ENCODE measurements at places on chromosomes 1 and 21.

DNA sequence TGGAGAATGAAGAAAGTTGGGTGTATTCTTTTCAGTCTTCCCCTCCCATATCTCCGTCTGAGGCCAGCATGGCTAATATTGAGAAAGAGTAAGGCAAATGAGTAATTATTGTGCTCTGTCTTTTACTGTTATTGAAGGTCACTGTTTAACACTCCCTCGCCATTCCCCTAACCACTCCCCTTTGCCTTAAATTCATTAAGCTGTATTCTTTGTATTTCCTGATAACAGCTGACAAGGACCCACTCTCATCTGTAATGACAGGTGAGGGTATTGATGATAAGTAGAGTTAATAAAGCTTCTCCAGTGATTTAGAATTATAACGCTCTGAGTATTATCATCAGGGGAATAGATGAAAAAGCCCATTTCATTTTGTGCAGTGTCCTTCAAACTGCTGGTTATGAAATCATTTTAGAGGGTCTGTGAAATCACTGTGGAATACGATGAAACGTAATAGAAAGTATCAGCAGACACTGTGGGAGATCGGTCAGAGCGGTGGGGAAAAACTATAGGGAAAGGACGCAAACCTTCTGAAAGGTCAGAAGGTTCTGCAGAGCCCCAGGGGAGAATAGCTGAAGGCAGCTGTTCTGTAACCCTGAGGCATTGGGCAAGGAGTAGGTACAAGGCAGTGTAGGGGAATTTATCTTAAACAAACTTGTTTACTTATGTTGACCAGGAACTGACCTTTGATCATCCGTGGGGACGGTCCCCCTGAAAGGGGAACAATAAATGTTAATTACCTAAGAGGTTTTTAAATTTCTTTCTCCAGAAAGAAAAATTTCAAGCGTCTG is 46.3 kb upstream of the CACYBP start:
- no peak for DNase-seq

DNA sequence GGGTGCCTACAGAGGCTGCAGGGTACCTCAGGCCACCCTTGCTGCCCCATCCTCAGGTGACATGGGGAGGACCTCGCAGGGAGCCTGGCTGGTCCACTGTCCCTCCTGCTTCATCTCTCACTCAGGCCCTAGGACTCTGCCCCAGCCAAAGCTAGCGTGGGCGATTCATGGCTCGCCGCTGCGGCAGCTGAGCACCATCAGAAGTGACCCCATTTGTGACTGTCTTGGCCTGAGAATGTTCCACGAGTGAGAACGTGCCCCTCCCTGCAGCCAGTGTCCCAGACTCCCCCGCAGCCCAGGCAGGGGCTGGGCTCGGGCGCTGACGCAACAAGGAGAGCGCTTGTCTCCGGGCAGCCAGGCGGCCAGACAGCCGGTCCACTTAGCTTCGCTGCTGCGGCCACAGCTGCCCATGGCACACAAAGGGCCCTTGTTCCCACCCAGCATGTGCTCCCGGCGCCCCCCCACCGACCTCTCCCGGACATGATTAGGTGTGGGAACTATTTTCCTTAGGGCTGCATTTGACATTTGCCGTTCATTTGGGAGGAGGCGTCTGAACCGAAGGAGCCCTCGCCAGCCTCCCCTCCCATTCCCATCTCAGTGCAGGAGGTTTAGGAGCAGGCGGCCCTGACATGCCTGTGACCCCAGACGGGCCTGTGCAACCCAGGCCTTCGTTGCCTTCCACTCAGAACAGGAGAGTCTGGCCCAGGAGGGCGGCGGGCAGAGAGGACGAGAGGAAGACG is 19.3 kb upstream of the POFUT2 start:
- DNase-seq, result no peak

DNA sequence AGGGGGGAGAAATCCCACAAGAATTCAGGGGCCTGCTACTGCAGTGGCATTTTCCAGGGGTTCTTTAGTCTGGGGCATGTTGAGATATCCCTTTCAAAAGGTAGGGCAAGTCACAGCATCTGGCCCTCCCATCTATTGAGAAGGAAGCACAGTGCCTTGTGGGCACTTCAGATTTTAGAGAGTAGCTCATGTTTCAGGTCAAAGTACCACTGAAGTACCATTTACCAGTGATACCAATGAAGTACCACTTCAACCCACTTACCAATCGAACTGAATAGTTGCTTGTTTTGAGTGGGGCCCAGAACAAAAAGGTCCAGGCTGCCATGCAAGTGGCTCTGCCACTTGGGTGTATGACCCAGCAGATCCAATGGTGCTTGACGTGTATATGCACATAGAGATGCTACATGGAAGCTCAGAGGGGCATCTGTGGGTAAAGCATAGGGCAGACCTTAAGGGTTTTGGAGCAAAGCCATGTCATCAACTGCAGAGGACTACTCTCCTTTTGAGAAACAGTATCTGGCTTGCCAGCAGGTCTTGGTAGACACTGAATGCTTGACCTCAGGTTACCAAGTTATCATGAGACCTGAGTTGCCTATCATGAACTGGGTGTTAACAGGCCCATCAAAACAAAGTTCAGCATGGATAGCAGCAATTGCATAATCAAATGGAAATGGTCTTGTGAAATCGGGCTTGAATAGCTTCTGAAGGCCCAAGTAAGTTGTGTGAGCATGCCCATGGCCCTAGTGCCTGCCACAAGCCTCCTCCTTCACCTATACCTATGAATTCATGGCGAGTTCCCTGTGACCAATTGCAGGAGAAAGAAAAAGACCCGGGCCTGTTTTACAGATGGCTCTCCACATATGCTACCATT is 23.5 kb downstream of the PLA2G2D start:
- DNase-seq, result no peak

DNA sequence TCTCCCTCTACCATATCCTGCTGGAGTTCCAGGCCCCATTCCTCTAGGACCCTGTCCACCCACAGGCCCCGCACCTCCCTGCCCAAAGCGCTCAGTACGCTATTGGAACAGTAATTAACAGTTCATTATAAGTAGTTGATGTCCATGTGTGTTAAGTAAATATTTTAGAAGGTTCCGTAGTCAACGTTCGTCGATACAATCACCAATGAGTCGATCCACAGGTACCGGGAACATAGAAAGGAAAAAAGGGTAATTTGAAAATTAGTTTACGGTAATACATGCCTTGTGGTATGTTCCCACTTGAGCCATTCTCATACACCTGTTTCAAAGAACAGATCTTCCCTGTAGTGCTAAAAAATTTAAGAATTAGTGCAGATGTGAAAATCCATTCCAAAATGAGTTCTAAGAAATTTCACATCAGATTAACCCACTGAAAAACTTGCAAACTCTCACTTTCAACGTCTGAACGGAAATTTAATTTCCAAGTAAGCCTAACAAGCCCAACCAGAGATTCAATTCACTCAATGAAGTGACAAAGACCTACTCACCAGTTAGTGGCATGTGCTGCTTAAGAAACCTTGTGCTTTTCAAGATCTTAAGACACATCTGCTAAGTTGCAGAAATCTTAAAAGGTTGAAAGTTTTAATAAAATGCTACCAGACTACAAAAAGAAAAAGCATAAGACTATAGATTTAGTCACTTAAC is 8.3 kb downstream of the SFPQ start:
- no peak for DNase-seq

Data from activated gamma-delta T cell treated with Interleukin-2 at 50 U/mL for 16 hours (primary cell).